ENCODE measurements at places on chromosomes 3 and 15.
A peak's percentile ranks its signal among the peaks of the same experiment; 100 is the strongest.

- no peak overlapping the region for H3K27ac ChIP-seq
- peaks cover 29% of the 10 kb centered on the region for H3K4me1 ChIP-seq
- no peaks in the 10 kb centered on the region for H3K27me3 ChIP-seq
- no peaks in the 10 kb centered on the region for H3K36me3 ChIP-seq
These were observed 353.4 kb upstream of the TBL1XR1 start for GRCh38 chr3:177550667-177551066.

GRCh38 chr15:99176757-99177156 is 71.9 kb downstream of the SYNM start:
- peaks cover 23% of the 10 kb centered on the region for H3K36me3 ChIP-seq
- no peak for DNase-seq
- H3K27ac ChIP-seq = no peak overlapping the region
- H3K4me1 ChIP-seq = peaks cover 37% of the 10 kb centered on the region
- H3K27me3 ChIP-seq = peaks cover 9% of the 10 kb centered on the region
- no peak overlapping the region for H3K4me3 ChIP-seq

- H3K27ac ChIP-seq = no peak overlapping the region
- peaks cover 36% of the 10 kb centered on the region for H3K36me3 ChIP-seq
These were observed 112.2 kb downstream of the FEZF2 start for GRCh38 chr3:62261121-62261520.

DNA sequence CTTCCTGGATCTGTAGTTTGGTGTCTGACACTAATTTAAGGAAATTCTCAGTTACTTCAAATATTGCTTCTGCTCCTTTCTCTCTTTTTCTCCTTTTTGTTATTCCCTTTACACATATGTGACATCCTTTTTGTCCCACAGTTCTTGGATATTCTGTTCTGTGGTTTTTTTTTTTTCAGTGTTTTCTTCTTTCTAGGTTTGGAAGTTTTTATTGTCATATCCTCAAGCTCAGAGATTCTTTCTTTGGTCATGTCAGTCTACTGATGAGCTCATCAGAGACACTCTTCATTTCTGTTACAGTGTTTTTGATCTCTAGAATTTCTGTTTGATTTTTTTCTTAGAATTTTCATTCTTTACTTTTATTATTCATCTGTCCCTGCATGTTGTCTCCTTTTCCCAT is 140.5 kb downstream of the SPATA16 start:
- H3K27ac ChIP-seq = no peak overlapping the region
- DNase-seq = no peak
- no peaks in the 10 kb centered on the region for H3K4me1 ChIP-seq
- no peak overlapping the region for H3K4me3 ChIP-seq
- H3K27me3 ChIP-seq = peaks cover 3% of the 10 kb centered on the region

- no peak for DNase-seq
- no peaks in the 10 kb centered on the region for H3K27me3 ChIP-seq
- H3K36me3 ChIP-seq = no peaks in the 10 kb centered on the region
- H3K4me3 ChIP-seq = no peak overlapping the region
- peaks cover 6% of the 10 kb centered on the region for H3K4me1 ChIP-seq
- no peak overlapping the region for H3K27ac ChIP-seq
These were observed 39.5 kb upstream of the PRR23E start for GRCh38 chr3:127153506-127153815.

- H3K36me3 ChIP-seq = no peaks in the 10 kb centered on the region
- peaks cover 31% of the 10 kb centered on the region for H3K27me3 ChIP-seq
- H3K4me1 ChIP-seq = peaks cover 30% of the 10 kb centered on the region
- no peak overlapping the region for H3K4me3 ChIP-seq
- peak overlapping the region; percentile 20 for H3K27ac ChIP-seq
- no peak for DNase-seq
These were observed 14.1 kb upstream of the AHSG start for GRCh38 chr3:186598794-186599141.

- peaks cover 4% of the 10 kb centered on the region for H3K27me3 ChIP-seq
- no peak overlapping the region for H3K4me3 ChIP-seq
- peaks cover 24% of the 10 kb centered on the region for H3K4me1 ChIP-seq
- H3K36me3 ChIP-seq = no peaks in the 10 kb centered on the region
These were observed 111.0 kb downstream of the ERC2 start for GRCh38 chr3:56357266-56357665.

- DNase-seq = no peak
- H3K27ac ChIP-seq = no peak overlapping the region
- no peak overlapping the region for H3K4me3 ChIP-seq
- peaks cover 35% of the 10 kb centered on the region for H3K4me1 ChIP-seq
These were observed 113.0 kb downstream of the LIPC start for GRCh38 chr15:58544756-58545155.

DNA sequence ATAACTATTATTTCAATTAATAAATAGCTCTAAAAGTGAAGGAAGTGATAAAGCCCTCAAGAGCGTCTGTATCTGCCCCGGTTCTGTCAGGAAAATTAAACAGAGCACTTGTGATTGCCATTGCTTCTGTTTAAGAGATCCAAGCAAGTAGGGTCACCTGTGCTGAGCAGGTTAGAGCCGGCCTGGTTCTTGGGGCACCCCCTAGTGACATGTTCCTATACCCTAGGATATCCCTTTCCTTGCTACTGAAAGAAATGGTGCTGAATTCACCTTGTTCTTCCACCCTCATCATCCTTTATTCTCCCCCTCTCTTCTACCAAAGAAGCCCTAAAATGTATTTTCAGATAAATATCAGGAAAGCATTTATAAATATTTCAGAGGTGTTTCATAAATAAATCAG is 323.5 kb downstream of the RORA start:
- no peak overlapping the region for H3K4me3 ChIP-seq
- DNase-seq = no peak
- H3K36me3 ChIP-seq = no peaks in the 10 kb centered on the region
- H3K27ac ChIP-seq = no peak overlapping the region

DNA sequence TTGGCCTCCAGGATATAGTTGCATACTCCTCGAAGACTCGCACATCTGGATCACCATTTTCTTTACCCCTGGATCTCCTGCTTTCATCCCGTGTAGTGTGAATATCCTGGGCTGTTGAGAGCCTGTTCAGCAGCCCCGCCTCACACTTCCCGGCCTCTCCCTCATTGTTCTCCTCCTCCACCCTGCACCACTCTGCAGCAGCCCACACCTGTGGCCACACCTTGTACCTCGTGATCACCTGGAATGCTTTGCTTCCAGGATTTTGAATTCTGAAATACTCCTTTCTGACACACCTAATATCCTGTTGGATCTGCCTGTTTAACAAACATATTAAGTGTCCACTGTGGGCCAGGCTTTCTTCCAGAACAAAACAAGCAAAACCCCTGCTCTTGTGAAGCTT is 14.4 kb downstream of the ABHD17C start:
- H3K4me1 ChIP-seq = peaks cover 49% of the 10 kb centered on the region
- H3K36me3 ChIP-seq = peaks cover 4% of the 10 kb centered on the region
- no peaks in the 10 kb centered on the region for H3K27me3 ChIP-seq
- no peak overlapping the region for H3K4me3 ChIP-seq
- no peak for DNase-seq

DNA sequence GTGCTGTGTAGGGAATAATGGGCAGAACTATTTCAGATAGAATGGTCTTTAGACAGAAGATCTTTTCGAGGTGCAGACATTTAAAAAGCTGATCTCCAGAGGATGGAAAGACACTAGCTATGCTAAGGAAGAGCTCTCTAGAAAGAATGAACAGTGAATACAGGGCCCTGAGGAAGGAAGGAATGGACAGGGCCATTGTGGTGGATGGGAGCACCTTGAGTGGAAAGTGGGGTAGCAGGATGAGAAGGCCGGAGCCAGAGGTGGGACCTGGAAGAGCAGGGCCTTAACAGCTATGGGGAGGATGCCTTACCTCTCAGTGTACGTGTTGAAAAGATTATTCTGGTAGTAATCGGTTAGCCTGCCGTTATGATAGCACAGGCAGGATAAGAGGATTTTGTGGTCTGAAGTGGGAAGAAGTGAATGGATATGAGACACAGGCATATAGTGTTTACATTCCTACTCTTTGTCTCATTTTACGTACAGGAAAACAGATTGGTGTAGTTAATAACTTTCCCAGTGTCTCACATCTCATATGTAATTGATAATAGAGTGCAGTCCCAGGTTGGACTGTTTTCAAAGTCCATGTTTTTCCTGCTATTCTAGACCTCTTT is 172.4 kb downstream of the KLHL25 start:
- no peaks in the 10 kb centered on the region for H3K27me3 ChIP-seq
- peaks cover 5% of the 10 kb centered on the region for H3K4me1 ChIP-seq
- H3K36me3 ChIP-seq = peaks cover 16% of the 10 kb centered on the region

Data from nephron progenitor cell (in vitro differentiated cells).